Articular chondrocyte of knee joint (primary cell): ENCODE measurements at places on chromosomes 2 and 18. TPM values are rescaled to one million over a fixed set of nuclear protein-coding genes. Genes with fewer than 3 reads are reported as not detected.

The ERBB4 gene
- total RNA-seq: 0.13 and 0.22 TPM in 2 replicates

The DNAH6 gene
- 0.26 and 0.86 TPM in 2 replicates for total RNA-seq

The BOLA3 gene
- total RNA-seq: 24.2 and 28.6 TPM in 2 replicates

The MC2R gene
- not detected in 2 replicates for total RNA-seq

The SLC66A2 gene
- 28.9 and 34.9 TPM in 2 replicates for total RNA-seq

The COL4A3 gene
- not detected in 2 replicates for total RNA-seq

The CPS1 gene
- total RNA-seq: 28.2 and 37.2 TPM in 2 replicates

The RTP5 gene
- total RNA-seq: not detected in 2 replicates

The SLC9A2 gene
- total RNA-seq: under 0.01 TPM in 1 of 2 replicates, not detected in the other

The ARHGEF4 gene
- total RNA-seq: 12.9 and 16.3 TPM in 2 replicates

The HMSD gene
- total RNA-seq: 0.11 TPM in 1 of 2 replicates, not detected in the other

The LINC00305 gene
- total RNA-seq: not detected in 2 replicates

The ASIC4 gene
- total RNA-seq: under 0.01 TPM in 1 of 2 replicates, not detected in the other

The G6PC2 gene
- total RNA-seq: not detected in 2 replicates

The PLEKHH2 gene
- total RNA-seq: 27.0 and 33.1 TPM in 2 replicates

The NDC80 gene
- total RNA-seq: 15.2 and 29.0 TPM in 2 replicates

The FN1 gene
- total RNA-seq: 3,432 and 5,356 TPM in 2 replicates

The SNTG2 gene
- not detected in 2 replicates for total RNA-seq

The RAD51AP2 gene
- under 0.01 TPM in 1 of 2 replicates, not detected in the other for total RNA-seq

The CNGA3 gene
- 0.43 TPM in 1 of 2 replicates, not detected in the other for total RNA-seq

The ITGB1BP1 gene
- total RNA-seq: 52.4 and 55.7 TPM in 2 replicates

The TRIM43B gene
- total RNA-seq: not detected in 2 replicates

The AGXT gene
- total RNA-seq: not detected in 2 replicates

The IL36A gene
- not detected in 2 replicates for total RNA-seq

The LHCGR gene
- total RNA-seq: 0.32 and 0.39 TPM in 2 replicates

The DDX1 gene
- total RNA-seq: 91.6 and 113 TPM in 2 replicates

The UGT1A5 gene
- total RNA-seq: not detected in 2 replicates

The OST4 gene
- total RNA-seq: 201 and 215 TPM in 2 replicates

The PUS10 gene
- 10.2 and 10.5 TPM in 2 replicates for total RNA-seq
